Ovary (tissue), 10 donors: ENCODE measurements at places on chromosomes 3 and 15. TPM values are rescaled to one million over a fixed set of nuclear protein-coding genes. Genes with fewer than 3 reads are reported as not detected.

DNA sequence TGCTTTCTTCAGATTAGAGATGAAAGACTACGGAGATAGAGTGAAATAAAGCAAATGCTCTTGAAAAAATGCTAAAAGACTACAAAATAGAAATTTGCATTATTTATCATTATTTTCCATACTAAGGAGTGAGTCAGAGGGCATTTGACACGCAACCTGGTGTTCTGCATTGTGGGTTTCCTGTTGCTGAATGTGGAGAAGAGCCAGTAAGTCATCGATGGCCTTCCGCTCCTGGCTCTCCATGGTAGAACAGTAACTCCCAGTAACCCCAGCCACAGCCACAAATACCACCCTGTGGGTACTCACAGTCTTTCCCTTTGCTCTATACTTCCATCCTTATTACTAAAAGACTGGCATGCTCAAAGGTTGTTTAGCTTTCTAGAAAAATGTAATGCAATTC, 61.5 kb downstream of the CGGBP1 start:
- no peaks in the 10 kb centered on the region for H3K4me1 ChIP-seq
- no peaks in the 10 kb centered on the region for H3K36me3 ChIP-seq
- no peak overlapping the region for H3K27ac ChIP-seq
- peaks cover 2% of the 10 kb centered on the region for H3K27me3 ChIP-seq
- DNase-seq: no peak
- H3K4me3 ChIP-seq: no peak overlapping the region

DNA sequence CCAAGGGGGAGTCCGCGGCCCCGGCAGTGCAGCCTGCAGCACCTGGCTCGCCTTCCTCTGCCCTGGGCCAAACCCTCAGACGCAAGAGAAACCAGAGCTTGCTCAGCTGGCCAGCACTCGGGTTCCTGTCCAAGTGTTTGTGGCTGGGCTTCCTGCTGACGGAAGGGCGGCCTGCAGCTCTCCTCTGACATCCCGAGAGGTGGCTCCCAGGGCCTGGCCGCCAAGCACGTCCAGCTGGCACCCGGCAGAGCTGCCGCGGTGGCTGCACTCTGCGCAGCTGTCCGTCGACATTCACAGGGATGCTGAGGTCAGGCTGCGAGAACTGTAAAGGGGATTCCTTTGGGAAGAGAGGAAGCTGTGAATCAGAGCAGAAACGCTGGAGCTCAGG, 85.6 kb downstream of the CPN2 start:
- H3K27ac ChIP-seq: no peak overlapping the region
- no peak overlapping the region for H3K4me3 ChIP-seq
- H3K36me3 ChIP-seq: no peaks in the 10 kb centered on the region
- DNase-seq: peak; percentile 86
- H3K27me3 ChIP-seq: no peaks in the 10 kb centered on the region

PYGO1 gene
- 10.3 TPM for total RNA-seq

TMC3 gene
- not detected for total RNA-seq

- no peak for DNase-seq
- H3K27ac ChIP-seq: no peak overlapping the region
- H3K4me3 ChIP-seq: no peak overlapping the region
Observed at GRCh38 chr3:171480526-171480925, 20.3 kb upstream of the TNIK start.

DNA sequence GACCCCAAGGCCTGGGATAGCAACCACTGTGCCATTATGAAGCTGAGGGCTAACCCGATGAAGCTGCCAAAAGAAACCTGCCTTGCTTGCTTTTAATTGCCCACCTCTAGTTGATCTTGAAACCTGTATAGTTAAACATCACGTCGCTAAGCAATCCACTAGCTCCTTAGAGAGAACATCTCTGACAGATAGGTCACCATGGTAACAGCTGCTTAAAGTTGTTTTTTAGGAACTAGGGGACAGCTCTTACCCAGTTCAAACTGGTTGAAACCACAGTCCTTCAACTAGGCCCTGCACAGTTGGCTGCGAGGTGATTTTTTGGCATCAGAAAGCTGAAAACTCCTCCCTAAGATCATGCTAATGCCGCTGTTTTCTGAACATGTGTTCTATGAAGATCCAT, 135.7 kb downstream of the EBLN2 start:
- H3K4me3 ChIP-seq: no peak overlapping the region
- H3K36me3 ChIP-seq: no peaks in the 10 kb centered on the region
- DNase-seq: no peak
- H3K27ac ChIP-seq: no peak overlapping the region

TRIM42 gene
- total RNA-seq: not detected

ARID3B gene
- 2.8 TPM for total RNA-seq

- no peak overlapping the region for H3K27ac ChIP-seq
- no peaks in the 10 kb centered on the region for H3K36me3 ChIP-seq
Observed at GRCh38 chr3:109025896-109026295, 72.2 kb upstream of the GUCA1C start.

RBP2 gene
- total RNA-seq: 2.3 TPM

GRCh38 chr3:47475029-47475569, 642 bp downstream of the SCAP start:
- H3K36me3 ChIP-seq: no peaks in the 10 kb centered on the region
- no peak for DNase-seq
- H3K27ac ChIP-seq: peak overlapping the region; percentile 70
- H3K4me3 ChIP-seq: peak overlapping the region; percentile 66
- no peaks in the 10 kb centered on the region for H3K27me3 ChIP-seq

GRCh38 chr3:194268654-194269512, 82.2 kb downstream of the CPN2 start:
- H3K4me1 ChIP-seq: peaks cover 30% of the 10 kb centered on the region
- H3K36me3 ChIP-seq: no peaks in the 10 kb centered on the region
- H3K4me3 ChIP-seq: no peak overlapping the region
- no peak for DNase-seq
- no peak overlapping the region for H3K27ac ChIP-seq

GRCh38 chr15:88377509-88377908, 89.7 kb downstream of the MRPL46 start:
- no peak for DNase-seq
- H3K36me3 ChIP-seq: no peaks in the 10 kb centered on the region

GRCh38 chr15:75228787-75229186, 27.1 kb downstream of the C15orf39 start:
- H3K27ac ChIP-seq: no peak overlapping the region
- no peak for DNase-seq
- H3K4me3 ChIP-seq: no peak overlapping the region
- no peaks in the 10 kb centered on the region for H3K27me3 ChIP-seq

DNA sequence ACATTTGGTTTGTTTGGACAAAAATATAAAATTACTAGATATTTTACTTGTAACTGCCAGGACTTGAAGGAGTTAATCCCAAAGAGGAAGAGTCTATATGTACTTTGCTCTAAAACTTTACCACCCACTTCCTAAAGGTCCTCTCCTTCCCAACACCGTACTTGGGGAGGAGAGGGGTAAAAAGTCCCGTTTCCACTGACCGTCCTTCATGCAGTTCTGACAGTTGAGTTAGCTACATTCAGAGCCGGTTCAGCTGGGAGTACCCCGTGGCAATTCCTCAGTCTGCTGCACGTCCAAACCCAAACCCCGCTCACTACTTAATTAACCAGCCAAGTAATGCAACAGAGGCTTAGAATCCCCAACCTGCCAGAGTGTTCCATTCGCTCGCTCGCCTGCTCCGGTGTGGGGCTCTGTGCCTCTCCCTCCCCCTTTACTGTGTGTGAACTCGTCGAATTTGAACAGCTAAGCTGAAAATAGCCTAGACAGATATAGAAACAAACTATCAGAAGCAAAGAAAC, 519.7 kb downstream of the FOXP1 start:
- H3K36me3 ChIP-seq: no peaks in the 10 kb centered on the region
- peak; percentile 50 for DNase-seq
- H3K4me3 ChIP-seq: peak overlapping the region; percentile 67
- peaks cover 12% of the 10 kb centered on the region for H3K4me1 ChIP-seq

GRCh38 chr15:71148048-71148447, 32.8 kb downstream of the THSD4 start:
- peaks cover 7% of the 10 kb centered on the region for H3K4me1 ChIP-seq
- H3K36me3 ChIP-seq: no peaks in the 10 kb centered on the region
- H3K27me3 ChIP-seq: no peaks in the 10 kb centered on the region
- DNase-seq: no peak

- H3K36me3 ChIP-seq: no peaks in the 10 kb centered on the region
- H3K4me1 ChIP-seq: no peaks in the 10 kb centered on the region
- no peak overlapping the region for H3K4me3 ChIP-seq
Observed at GRCh38 chr15:46275701-46276100, 640.9 kb downstream of the SQOR start.

DNA sequence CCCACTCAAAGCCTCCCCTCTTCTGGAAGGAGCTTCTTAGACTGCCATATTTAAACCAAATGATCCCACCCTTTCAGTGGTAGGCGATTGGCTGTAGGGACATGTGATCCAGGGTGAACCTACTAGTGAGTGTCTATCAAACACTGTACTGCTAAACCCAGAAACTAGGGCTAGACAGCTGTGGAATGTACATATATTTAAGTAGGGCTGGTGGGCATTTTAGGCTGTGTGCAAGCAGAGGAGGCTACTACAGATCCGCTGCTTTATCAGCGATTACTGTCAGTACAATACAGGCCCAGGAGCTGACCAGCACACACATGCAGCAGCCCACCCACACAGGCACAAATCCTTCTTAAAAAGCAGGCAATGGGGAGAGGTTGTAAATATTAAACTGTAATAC, 15.4 kb upstream of the LARP6 start:
- H3K27me3 ChIP-seq: no peaks in the 10 kb centered on the region
- H3K4me3 ChIP-seq: no peak overlapping the region
- H3K36me3 ChIP-seq: no peaks in the 10 kb centered on the region

GPR62 gene
- total RNA-seq: 0.23 TPM

VGLL3 gene
- 20.4 TPM for total RNA-seq

AHSG gene
- total RNA-seq: 0.25 TPM

- no peaks in the 10 kb centered on the region for H3K27me3 ChIP-seq
- no peak overlapping the region for H3K27ac ChIP-seq
- H3K4me1 ChIP-seq: no peaks in the 10 kb centered on the region
Observed at GRCh38 chr3:179488213-179488612, 36.9 kb upstream of the GNB4 start.

GRCh38 chr3:188126934-188127333, 27.0 kb upstream of the LPP start:
- no peak overlapping the region for H3K27ac ChIP-seq
- no peaks in the 10 kb centered on the region for H3K36me3 ChIP-seq
- H3K4me3 ChIP-seq: no peak overlapping the region
- H3K4me1 ChIP-seq: no peaks in the 10 kb centered on the region

DNA sequence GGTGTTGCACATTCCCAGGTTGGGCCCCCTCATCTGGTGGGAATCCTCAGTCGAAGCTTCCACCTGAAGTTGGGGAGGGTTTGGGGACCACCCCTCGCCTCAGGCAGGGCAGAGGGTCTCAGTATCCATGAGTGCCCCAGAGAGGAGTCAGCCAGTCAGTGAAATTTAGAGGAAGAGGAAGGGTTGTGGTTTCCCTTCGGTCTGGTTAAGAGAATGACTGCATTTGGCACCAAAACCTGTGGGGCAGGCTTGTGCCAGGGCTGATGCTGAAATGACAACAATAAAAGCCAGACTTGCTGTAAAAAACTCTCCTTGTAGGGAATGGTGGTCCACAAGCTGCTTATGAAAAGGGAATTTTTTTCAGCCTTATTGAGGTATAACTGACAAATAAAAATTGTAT, 22.6 kb downstream of the LMCD1 start:
- no peaks in the 10 kb centered on the region for H3K36me3 ChIP-seq
- no peak overlapping the region for H3K4me3 ChIP-seq
- no peaks in the 10 kb centered on the region for H3K27me3 ChIP-seq
- peaks cover 9% of the 10 kb centered on the region for H3K4me1 ChIP-seq
- H3K27ac ChIP-seq: no peak overlapping the region
- DNase-seq: no peak

DNA sequence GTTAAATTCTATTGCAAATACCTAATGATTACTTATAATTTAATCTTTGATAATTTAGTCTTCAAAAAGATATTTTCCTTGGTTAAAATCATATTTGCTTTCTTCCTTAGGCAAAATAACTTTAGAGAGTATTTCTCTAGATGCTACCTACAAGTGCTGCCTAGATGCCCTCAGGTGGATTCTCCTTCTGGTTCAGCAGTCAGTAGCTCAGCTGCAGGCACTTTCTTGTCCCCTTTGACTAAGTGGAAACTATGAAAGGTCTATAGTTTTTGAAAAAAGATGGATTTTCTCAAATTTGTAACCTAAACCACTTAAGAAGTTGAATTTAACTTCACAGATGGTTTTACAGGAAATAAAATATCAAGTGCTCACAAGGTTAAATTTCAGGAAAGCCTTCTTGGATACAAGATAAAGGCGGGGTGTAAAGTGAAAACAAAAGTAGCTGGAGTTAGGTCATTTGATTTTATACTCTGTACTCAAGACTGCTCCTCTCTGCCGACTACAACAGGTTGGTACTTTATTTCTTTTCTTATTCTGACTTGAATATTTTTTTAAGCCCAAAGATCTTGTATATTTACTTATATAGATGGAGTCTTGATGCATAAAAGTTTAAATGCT, at the start of gene ACKR4:
ACKR4 (plus strand) TSS at position 455 of the 618 bp plus-strand sequence. CDS start 3,128 bp downstream, outside the sequence.
- no peaks in the 10 kb centered on the region for H3K36me3 ChIP-seq
- no peaks in the 10 kb centered on the region for H3K27me3 ChIP-seq
- no peak within 1 kb of the TSS for H3K27ac ChIP-seq
- no peak for DNase-seq
- H3K4me3 ChIP-seq: peak within 1 kb of the TSS; percentile 19
- no peaks in the 10 kb centered on the region for H3K4me1 ChIP-seq

DNA sequence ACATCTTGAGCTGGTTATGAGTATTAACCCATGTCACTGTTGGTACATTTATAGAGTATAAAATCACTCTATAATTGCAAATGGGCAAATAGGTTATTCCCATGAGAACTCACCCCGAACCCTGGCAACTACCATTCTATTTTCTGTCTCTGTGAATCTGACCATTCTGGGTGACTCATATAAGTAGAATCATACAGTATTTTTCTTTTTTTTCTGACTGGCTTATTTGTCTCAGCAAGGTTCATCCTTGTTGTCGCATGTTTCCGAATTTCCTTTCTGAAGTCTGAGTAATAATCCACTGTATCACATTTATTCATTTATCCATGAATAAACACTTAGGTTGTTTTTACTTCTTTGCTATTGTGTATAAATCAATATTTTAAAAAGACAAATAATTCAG, 59.9 kb upstream of the CHRM5 start:
- no peak overlapping the region for H3K4me3 ChIP-seq
- no peak overlapping the region for H3K27ac ChIP-seq
- no peaks in the 10 kb centered on the region for H3K27me3 ChIP-seq
- no peaks in the 10 kb centered on the region for H3K36me3 ChIP-seq
- no peaks in the 10 kb centered on the region for H3K4me1 ChIP-seq
- no peak for DNase-seq

GRCh38 chr3:27511724-27512422, 27.7 kb upstream of the SLC4A7 start:
- H3K27me3 ChIP-seq: no peaks in the 10 kb centered on the region
- no peak overlapping the region for H3K27ac ChIP-seq
- H3K4me3 ChIP-seq: no peak overlapping the region
- H3K36me3 ChIP-seq: no peaks in the 10 kb centered on the region
- no peak for DNase-seq

- H3K27ac ChIP-seq: no peak overlapping the region
- H3K4me1 ChIP-seq: peaks cover 3% of the 10 kb centered on the region
- no peak overlapping the region for H3K4me3 ChIP-seq
- H3K27me3 ChIP-seq: no peaks in the 10 kb centered on the region
- no peak for DNase-seq
Observed at GRCh38 chr15:56964182-56964581, 45.7 kb downstream of the TCF12 start.

- H3K4me3 ChIP-seq: no peak overlapping the region
- H3K27ac ChIP-seq: no peak overlapping the region
- no peaks in the 10 kb centered on the region for H3K4me1 ChIP-seq
- no peaks in the 10 kb centered on the region for H3K36me3 ChIP-seq
- no peaks in the 10 kb centered on the region for H3K27me3 ChIP-seq
Observed at GRCh38 chr15:52133510-52134220, 21.1 kb upstream of the BCL2L10 start.

DPPA2 gene
- not detected for total RNA-seq

PLSCR4 gene
- 50.9 TPM for total RNA-seq
